ENCODE measurements at places on chromosomes 6 and 20. TPM values are rescaled to one million over a fixed set of nuclear protein-coding genes. Genes with fewer than 3 reads are reported as not detected.

DNA sequence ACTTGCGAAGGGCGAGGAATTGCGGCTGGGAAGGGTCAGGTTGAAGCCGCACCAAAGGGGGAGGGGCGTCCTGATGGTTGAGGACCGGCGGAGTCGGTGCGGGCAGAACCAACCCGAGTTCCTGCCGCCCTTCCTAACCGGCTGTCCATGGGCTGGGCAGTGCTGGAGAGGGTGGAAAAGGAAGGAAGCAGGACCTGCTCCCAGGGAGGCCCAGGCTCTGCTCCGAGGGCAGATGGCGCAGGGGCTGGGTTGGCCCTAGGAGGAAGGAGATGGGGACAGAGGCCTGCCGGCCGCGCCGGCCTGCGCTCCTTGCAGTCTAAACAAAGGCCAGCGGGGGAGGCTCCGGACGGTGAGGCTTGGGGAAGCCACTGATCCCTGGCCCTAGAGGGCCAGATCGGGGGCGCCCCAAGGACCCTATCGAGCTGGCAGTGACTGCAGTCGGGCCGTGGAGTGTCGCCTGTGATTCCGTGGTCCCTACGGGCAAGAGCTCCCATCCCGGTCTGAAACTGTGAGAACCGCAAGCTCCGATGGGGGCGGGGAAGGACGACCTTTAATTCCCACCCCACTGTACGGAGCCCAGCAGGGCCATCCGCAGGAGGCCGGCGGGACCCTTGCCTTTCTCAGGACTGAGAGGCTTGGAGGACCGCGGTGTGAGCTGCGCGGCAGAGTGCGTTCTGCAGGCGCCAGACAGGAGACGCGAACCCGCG is 39.4 kb downstream of the YTHDF1 start:
- H3K36me3 ChIP-seq: no peaks in the 10 kb centered on the region
- peaks cover 10% of the 10 kb centered on the region for H3K4me1 ChIP-seq
- H3K27me3 ChIP-seq: peaks cover 70% of the 10 kb centered on the region
- no peak overlapping the region for H3K4me3 ChIP-seq
- DNase-seq: no peak

DNA sequence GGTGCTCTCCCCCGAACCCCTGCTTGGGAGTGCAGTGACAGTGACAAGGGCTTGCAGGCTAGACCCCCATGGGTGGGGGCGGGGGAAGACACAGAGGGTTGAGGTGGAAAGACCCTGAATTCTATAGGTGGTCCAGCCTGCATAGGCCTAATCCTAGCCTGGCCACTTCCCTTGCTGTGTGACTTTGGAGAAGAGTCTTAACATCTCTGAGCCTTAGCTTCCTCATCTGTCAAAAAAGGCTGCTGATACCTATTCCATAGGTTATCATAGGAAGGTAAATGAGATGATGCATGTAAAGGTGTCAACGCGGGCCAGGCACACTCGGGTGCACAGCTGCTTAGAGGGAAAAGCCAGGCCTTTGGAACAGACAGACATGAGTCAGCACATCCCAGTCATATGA is 15.8 kb downstream of the BPIFB4 start:
- no peaks in the 10 kb centered on the region for H3K4me1 ChIP-seq
- H3K4me3 ChIP-seq: no peak overlapping the region
- no peak overlapping the region for H3K27ac ChIP-seq
- DNase-seq: no peak
- no peaks in the 10 kb centered on the region for H3K27me3 ChIP-seq

GRCh38 chr20:50333812-50334211 is 143.2 kb downstream of the CEBPB start:
- H3K27ac ChIP-seq: no peak overlapping the region
- no peak for DNase-seq
- H3K4me3 ChIP-seq: no peak overlapping the region
- peaks cover 33% of the 10 kb centered on the region for H3K27me3 ChIP-seq
- H3K4me1 ChIP-seq: peaks cover 19% of the 10 kb centered on the region

Gene CDH4
- total RNA-seq: 0.08 TPM

Gene MATN4
- total RNA-seq: 1.1 TPM

Gene ZNF512B
- total RNA-seq: 11.6 TPM

Gene TBX18
- total RNA-seq: not detected

DNA sequence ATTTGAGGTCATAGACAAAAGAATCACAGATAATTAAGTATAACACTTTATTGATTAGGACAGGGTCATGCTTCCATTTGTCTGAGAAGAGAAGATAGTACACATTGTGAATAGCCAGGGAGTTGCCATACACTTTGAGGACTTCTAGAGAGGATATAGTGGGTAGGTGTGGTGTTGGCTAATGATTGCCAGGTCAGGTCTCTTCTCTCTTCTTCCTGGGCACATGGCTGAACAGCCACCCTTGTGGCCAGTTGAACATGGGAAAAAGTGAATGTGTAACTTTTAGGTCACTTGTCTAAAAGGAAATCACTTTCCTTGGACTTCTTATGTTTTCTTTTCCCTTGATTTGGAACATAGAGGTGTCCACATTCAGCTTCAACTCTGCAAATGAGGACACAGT is 772.1 kb upstream of the MAP3K7 start:
- DNase-seq: no peak
- H3K27me3 ChIP-seq: no peaks in the 10 kb centered on the region
- no peaks in the 10 kb centered on the region for H3K4me1 ChIP-seq
- no peak overlapping the region for H3K4me3 ChIP-seq
- no peak overlapping the region for H3K27ac ChIP-seq

DNA sequence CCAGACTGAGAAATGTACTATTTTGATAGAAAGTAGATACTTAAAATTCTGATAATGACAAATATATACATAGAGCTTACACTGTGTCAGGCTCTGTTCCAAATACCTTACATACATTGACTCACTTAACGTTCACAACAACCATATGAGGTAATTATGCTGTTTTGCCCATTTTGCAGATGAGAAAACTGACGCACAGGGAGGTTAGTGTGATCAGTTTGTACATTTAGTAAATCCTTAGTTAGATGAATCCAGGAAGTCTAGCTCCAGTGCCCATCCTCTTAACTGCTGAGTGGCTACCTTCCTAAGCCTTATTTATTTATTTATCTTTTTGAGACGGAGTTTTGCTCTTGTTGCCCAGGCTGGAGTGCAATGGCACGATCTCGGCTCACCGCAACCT is 23.3 kb upstream of the GTF3C6 start:
- no peaks in the 10 kb centered on the region for H3K27me3 ChIP-seq
- no peak overlapping the region for H3K4me3 ChIP-seq

GRCh38 chr20:56517211-56517610 is 7.3 kb upstream of the FAM209A start:
- H3K36me3 ChIP-seq: peaks cover 61% of the 10 kb centered on the region
- no peak overlapping the region for H3K4me3 ChIP-seq
- no peak for DNase-seq
- H3K4me1 ChIP-seq: no peaks in the 10 kb centered on the region

DNA sequence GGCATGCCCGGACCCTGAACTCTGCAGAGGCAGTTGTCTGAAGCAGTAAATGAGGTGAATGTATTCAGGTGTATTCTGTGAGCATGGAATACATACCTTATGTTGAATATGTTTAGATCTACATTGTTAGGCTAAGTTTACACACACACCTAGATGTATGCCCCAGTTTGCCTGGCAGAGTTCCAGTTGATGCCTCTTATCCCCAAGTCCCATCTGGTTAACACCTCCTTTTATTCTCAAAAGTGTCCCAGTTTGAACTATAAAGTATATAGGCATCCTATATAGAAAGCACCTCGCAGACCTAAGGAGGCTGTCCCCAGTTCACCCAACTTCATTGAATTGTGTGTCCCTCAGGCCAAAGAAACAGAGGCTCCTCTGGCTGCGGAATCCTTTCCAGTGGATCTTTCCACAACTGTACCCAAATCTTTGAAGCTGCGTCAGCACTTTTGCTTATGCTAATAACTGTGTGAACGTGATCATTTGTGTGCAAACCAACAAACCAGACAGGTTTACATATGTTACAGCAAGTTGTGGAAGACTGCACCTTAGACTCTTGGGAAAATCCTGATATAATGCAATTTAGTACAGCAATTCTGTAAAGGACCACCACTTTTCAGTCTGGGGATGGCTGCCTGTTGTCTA is 4.8 kb upstream of the DHX35 start:
- peaks cover 14% of the 10 kb centered on the region for H3K36me3 ChIP-seq
- H3K4me3 ChIP-seq: no peak overlapping the region
- no peaks in the 10 kb centered on the region for H3K27me3 ChIP-seq

Gene MAFB
- not detected for total RNA-seq

DNA sequence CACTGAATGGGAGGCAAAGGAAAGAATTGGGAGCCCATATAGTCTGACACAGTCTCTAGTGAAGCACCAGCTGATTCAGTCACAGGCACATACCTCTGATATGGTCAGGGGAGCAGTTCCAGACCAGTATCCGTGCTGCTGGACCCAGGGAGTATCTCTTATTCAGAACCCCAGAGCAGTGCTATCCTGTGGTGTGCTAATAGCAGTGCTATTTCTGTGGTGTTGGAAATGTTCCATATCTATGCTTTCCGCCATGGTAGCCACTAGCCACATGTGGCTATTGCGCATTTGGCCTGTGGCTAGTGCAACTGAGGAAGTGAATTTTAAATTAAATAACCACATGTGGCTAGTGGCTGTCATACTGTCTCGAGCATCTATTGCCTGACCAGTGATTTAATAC is 11.0 kb downstream of the SCUBE3 start:
- no peaks in the 10 kb centered on the region for H3K36me3 ChIP-seq
- H3K27ac ChIP-seq: no peak overlapping the region
- no peaks in the 10 kb centered on the region for H3K27me3 ChIP-seq

DNA sequence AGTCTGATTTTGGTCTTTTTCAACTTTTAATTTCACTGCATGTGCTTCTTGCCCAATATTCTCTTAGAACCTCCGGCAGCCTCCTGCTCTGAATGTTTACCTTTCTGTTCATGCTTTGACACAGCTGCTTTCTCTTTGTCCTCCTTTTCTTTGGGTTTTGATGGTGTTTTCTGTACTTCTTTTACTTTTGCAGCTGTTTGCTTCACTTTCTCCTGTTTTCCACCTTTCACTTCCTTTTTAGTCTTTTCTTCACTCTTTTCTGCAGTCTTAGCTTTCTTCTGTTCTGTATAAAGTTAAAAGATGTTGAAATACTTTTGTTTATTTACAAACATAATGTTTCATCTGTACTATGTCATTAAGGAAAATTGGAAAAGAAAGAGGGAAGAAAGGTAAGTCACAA is 133.1 kb downstream of the TRDN start:
- H3K4me1 ChIP-seq: no peaks in the 10 kb centered on the region
- H3K27ac ChIP-seq: no peak overlapping the region
- H3K4me3 ChIP-seq: no peak overlapping the region
- H3K27me3 ChIP-seq: no peaks in the 10 kb centered on the region
- DNase-seq: no peak
- H3K36me3 ChIP-seq: no peaks in the 10 kb centered on the region

DNA sequence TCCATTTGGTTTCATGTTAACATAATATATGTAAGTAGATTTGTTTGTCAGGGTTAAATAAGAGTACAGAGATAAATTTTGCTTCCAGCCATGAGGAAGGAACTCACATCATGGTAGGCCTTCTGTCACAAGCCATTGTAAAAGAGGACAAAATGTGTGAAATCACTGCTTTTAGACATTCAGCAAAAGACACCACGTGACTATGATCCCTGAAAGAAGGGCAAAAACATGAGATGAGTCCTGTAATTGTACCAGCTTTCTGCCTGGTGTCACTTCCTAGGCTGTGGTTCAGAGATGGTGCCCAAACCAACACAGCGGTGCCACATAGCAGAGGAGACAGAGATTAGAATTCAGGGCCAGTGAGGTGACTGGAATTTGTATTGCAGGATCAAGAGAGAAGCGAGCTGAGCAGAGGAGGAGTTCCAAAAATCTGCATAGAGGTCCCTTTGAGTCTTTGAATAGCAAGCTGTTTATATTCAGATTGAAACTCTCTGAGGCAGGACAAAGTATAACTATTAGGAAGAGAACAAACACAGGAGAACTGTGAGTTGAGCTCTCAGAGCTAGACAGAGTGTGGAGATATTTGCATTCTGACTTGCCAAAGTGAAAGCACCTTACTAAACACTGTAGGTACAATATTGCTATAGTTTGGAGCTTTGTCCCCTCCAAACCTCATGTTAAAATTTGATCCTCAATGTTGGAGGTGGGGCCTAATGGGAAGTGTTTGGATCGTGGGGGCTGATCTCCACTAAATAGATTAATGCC is 52.6 kb upstream of the PDE7B start:
- no peak overlapping the region for H3K4me3 ChIP-seq
- no peaks in the 10 kb centered on the region for H3K27me3 ChIP-seq
- peaks cover 3% of the 10 kb centered on the region for H3K4me1 ChIP-seq
- no peak overlapping the region for H3K27ac ChIP-seq

GRCh38 chr20:57612436-57612835 is 7.8 kb downstream of the ZBP1 start:
- H3K36me3 ChIP-seq: peaks cover 2% of the 10 kb centered on the region
- H3K4me1 ChIP-seq: peaks cover 8% of the 10 kb centered on the region
- no peak for DNase-seq
- no peak overlapping the region for H3K4me3 ChIP-seq

GRCh38 chr6:96491926-96492325 is 29.7 kb upstream of the UFL1 start:
- no peak for DNase-seq
- H3K4me3 ChIP-seq: no peak overlapping the region
- H3K27me3 ChIP-seq: no peaks in the 10 kb centered on the region
- H3K36me3 ChIP-seq: peaks cover 6% of the 10 kb centered on the region
- H3K4me1 ChIP-seq: no peaks in the 10 kb centered on the region
- no peak overlapping the region for H3K27ac ChIP-seq

DNA sequence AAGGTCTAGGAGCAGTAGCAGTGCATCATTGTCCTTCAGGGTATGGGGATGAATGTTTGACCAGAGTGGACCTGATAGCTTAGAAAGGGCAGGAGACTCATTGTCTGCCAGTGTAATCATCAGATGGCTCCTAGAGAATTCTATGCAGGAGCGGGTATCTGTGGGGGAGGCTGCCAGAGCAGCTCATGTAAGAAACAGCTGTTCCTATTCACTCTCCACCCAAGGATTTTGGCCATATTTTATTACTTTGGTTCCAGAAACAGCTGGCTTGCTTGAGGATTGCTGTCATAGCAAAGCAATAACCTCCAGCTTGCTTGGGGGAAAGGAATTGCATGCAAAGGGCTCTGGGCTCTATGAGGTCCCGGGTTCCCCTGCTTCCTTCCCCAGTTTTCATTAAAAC is 44.1 kb downstream of the RALY start:
- no peak for DNase-seq
- H3K27me3 ChIP-seq: no peaks in the 10 kb centered on the region
- no peak overlapping the region for H3K27ac ChIP-seq
- H3K4me3 ChIP-seq: no peak overlapping the region

- DNase-seq: no peak
- H3K4me1 ChIP-seq: peaks cover 8% of the 10 kb centered on the region
- H3K27ac ChIP-seq: no peak overlapping the region
- H3K4me3 ChIP-seq: no peak overlapping the region
- peaks cover 20% of the 10 kb centered on the region for H3K27me3 ChIP-seq
Observed at GRCh38 chr6:53481323-53481722, 63.6 kb downstream of the GCLC start.

GRCh38 chr6:51273228-51273961 is 454.7 kb downstream of the TFAP2B start:
- DNase-seq: no peak
- no peak overlapping the region for H3K27ac ChIP-seq

GRCh38 chr6:146819596-146820320 is 221.0 kb downstream of the ADGB start:
- H3K4me1 ChIP-seq: no peaks in the 10 kb centered on the region
- no peak overlapping the region for H3K4me3 ChIP-seq
- peaks cover 9% of the 10 kb centered on the region for H3K27me3 ChIP-seq
- no peaks in the 10 kb centered on the region for H3K36me3 ChIP-seq
- DNase-seq: no peak

Gene TCP11
- total RNA-seq: not detected
